A549 treated with CpdA at 1 μM for 4 hours (cell line): ENCODE measurements at places on chromosomes 7 and 10. TPM values are rescaled to one million over a fixed set of nuclear protein-coding genes. Genes with fewer than 3 reads are reported as not detected.

PNLIPRP2 gene
- total RNA-seq, result 0.09 to 0.13 TPM (median 0.10 TPM) in 3 of 5 replicates, not detected in the others

STOX1 gene
- total RNA-seq, result 0.74 to 1.1 TPM (median 0.86 TPM) in 5 replicates

COL13A1 gene
- 0.41 to 0.57 TPM (median 0.43 TPM) in 5 replicates for total RNA-seq

SPDYE18 gene
- 0.15 TPM in 2 of 5 replicates, not detected in the others for total RNA-seq

SNCG gene
- total RNA-seq, result 8.7 to 13.7 TPM (median 12.7 TPM) in 5 replicates

AGBL3 gene
- total RNA-seq, result 0.73 to 1.4 TPM (median 1.1 TPM) in 5 replicates

GATA3 gene
- total RNA-seq, result 6.0 to 7.2 TPM (median 6.5 TPM) in 5 replicates

ZCCHC24 gene
- total RNA-seq, result 2.8 to 5.4 TPM (median 4.6 TPM) in 5 replicates

RBP3 gene
- not detected in 5 replicates for total RNA-seq

NET1 gene
- 72.1 to 99.4 TPM (median 86.8 TPM) in 5 replicates for total RNA-seq

FOXP2 gene
- not detected in 5 replicates for total RNA-seq

CCL24 gene
- not detected in 5 replicates for total RNA-seq

GBX1 gene
- not detected in 5 replicates for total RNA-seq

CDNF gene
- total RNA-seq, result 0.81 to 2.4 TPM (median 0.99 TPM) in 5 replicates

ZNF273 gene
- 2.1 to 3.0 TPM (median 2.2 TPM) in 5 replicates for total RNA-seq
